ENCODE measurements at places on chromosomes 4 and X.

DNA sequence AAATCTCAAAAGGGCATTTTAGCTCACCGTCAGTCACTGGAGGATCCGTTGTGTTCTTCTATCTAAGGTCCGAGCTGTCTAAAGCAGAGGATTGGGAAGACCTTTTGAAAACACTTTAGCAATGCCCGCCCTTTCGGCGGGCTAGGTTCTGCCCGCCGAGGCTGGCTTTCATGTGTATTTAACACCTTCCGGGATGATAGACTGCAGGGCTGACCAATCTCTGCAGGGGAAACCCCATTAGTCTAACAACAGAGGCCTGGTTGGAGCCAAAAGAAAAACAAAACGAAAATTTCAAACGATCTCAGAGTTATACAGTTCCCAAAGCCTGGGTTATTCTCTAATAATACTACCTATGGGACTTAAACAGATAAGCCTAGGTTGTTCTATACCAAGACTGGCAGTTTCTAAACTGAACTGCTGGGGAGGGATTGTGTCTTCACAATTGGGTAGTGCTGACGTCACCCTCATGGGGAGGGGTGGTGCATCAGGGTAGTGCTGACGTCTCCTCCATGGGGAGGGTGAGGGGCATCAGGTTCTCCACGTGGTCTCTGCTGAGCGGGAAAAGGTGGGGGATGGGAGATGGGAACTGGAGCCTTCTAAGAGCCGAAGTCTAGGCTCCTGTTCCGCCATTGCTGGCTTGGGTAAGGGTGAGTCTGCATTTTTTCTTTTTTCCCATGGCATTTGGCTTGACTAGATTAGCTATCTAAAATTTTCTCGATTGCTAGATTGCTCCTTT is 14.8 kb upstream of the CUL4B start:
- no peak for DNase-seq

DNA sequence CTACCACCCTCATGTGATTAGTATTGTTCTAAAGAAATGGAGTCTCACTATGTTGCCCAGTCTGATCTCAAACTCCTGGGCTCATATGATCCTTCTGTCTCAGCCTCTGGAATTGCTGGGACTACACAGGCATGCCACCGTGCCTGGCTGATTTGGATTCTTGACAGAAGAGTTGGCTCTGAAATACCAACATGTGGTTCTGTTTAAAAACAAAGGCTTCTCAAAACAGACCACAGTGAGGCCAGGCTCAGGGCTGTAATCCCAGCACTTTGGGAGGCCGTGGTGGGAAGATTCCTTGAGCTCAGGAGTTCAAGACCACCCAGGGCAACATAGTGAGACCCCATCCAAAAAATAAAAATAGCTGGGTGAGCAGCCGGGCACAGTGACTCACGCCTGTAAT is 126.7 kb downstream of the DHRSX start:
- DNase-seq, result no peak

DNA sequence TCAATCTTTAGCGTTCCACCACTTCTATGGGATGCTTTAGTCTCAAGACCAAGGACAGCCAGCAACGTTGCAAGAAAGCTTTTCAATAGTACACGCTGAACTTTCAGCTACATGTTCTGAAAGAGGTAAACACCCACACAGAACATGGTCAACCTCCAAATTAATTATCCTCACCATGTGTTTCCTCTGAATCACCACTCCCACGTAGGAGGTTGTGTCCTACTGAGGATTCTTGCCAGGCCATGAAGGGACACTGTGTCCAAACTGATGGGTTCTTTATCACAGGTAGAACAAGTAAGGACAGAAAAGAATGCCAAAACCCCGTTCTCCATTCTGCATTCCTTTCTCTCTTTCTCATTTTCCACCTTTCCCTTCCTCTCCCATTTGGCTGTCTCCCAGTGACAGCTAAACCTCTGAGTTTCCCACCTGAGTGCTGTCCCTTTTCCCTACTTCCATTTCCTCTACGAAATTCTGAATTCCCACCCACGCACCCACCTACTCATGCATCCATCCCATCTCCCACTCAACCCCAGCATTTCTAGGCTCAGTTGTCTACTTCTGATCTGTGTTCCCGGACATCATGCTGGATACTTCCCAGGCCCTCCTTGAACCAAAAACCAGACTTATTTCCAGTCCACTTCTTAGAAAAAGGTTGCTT is 29.0 kb upstream of the GPM6B start:
- no peak for DNase-seq

GRCh38 chr4:186557486-186557885 is 2.1 kb upstream of the MTNR1A start:
- DNase-seq, result no peak

DNA sequence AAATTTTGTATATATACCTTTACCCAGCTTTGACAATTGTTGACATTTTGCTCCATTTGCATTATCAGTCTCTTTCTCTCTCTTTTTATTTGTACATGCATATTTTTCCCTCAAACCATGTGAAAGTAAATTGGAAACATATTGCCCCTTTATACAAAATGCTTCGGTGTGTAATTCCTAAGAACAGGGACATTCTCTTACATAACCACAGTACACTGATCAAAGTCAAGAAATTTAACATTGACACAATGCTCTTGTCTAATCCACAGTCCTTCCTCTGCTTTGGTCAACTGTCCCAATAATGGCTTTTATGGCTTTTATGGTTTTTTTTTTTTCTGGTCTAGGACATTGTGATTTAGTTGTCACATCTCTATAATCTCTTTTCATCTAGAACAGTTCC is 9.5 kb upstream of the SMS start:
- no peak for DNase-seq

GRCh38 chr4:67198727-67199126 is 346.6 kb downstream of the CENPC start:
- no peak for DNase-seq

GRCh38 chrX:48782795-48783194 is 3.6 kb upstream of the GATA1 start:
- no peak for DNase-seq

DNA sequence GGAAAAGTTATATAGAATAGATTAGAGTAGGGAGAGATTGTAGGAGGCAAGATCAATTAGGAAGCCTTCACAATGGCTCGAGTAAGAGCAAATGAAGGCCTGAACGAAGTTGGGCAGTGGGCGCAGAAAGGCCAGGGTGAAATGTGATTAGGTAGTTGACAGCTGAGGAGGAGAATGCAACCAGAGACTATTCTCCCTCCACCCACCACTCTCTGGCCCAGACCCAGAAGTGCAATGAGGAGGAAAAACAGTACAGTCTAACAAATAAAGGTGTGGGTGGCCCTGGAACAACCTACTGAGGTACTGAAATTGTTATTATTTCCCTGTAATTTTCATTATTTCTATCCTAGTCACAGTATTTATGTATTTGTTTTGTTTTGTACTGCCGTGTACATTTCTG is 176.7 kb downstream of the SLC39A8 start:
- no peak for DNase-seq

- no peak for DNase-seq
Observed at GRCh38 chr4:136935871-136936270, 596.4 kb downstream of the PCDH18 start.

GRCh38 chr4:34953145-34953799 is 1291.0 kb downstream of the ARAP2 start:
- DNase-seq, result no peak

- no peak for DNase-seq
Observed at GRCh38 chr4:1614854-1615595, 69.1 kb downstream of the FAM53A start.

DNA sequence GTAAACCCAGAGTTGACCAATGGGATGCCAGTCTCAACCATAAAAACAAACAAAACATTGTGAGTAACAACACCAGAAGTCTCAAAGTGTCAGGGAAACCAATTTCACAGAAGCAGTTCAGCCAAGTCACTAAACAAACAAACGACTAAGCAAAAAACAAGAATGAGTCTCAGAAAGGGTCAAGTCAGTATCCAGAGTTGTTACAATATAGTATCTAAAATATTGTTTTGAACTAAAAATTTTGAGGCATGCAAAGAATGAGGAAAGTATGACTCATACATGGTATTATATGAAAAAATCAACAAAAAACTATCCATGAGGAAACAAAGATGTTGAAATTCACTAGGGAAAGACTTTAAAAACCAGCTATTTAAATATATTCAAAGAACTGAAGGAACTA is 70.6 kb downstream of the AR start:
- DNase-seq, result no peak

DNA sequence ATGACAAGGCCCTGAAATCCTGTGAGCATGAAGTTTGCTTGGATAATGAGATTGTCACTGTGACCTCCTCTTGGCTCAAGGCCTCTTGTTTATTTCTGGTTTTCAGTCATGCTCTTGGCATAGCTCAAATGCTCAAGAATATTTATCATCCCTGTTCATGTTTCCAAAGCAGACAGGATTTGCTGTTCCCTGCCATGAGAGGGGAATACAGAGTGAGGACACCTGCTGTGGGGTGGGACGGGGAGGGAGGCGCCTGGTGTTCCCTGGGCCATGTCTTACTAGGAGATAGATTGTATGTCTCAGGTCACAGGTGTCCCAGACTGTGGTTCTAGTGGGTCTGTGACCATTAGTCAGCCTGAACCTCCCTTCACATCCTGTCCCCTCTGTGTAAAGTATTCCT is 34.9 kb upstream of the SH3RF1 start:
- no peak for DNase-seq

GRCh38 chrX:148185631-148186030 is 204.5 kb downstream of the FMR1NB start:
- DNase-seq, result no peak

DNA sequence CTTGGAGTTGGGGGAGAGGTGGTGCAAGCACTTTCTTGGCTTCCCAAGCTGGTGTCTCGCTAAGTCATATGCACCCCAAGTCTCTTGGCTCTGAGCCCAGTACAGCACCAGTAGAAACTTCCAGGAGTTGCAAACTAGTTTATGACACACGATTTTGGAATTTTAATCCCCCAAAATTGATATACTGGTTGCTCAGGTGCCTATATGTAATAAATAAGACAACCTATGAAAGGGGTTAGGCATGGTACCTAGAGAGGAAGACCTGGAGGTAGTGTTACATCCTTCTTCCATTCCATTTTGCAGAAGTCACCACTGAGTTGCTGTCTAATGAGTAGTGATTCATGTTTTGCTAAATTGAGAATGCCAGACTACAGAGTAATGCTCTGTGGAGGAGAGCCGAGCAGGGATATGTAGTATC is 4.3 kb upstream of the SLC4A4 start:
- DNase-seq, result no peak

GRCh38 chrX:11535156-11535919 is 130.4 kb downstream of the ARHGAP6 start:
- no peak for DNase-seq

DNA sequence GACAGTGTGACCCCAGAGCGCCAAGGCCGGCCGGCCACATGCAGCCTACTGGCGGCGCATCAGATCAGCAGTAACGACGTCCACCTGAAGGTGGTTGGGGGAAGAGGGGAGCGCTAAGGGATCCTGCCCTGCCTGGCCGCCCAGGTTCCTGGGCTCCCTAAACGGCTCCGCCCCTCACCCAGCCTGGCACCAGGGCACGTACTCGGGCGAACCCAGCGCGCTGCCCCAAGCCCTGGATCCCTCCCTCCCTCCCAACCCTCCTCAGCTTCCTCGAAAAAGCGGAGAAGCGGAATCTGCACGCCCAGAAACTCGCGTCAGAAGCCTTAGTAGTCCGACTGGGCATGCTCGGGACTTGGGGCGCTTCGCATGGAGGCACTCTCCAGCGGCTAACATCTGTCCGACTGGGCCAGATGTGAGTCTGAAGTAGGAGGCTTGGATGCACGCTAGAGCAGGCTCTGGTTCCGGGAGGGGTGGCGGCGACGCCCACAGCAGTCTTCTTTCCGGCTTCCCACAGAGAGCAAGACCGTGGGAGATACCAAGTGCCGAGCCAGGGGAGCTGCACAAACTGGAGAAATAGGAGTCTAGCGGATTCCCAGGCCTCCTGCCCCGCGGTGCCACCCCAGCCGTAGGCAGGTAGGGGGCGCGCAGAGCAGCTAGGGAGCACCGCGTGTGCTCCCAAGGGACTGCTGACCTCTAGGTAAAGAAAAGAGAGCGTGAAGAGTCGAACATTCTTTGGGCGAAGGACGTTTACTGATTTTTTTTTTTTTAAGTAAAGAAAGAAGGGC is 114.3 kb upstream of the TEX13C start:
- peak; percentile 83 for DNase-seq

DNA sequence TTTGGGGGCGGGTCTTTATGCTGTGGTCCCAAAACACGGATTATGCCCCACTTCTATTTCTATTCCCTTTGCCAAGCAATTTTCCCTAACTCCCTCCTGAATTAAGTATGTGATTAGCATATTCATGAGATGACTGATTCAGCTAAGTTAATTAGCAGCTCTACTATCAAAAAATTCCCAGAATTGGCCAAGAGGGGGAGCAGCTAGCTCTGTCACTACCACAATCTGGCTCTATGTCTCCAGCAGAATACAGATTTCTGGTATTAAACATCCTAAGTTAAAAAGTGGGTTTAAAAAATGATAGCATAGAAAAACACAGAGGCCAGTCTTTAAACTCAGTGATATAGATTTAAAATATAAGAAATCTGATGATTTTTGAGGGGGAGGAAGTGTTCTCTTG is 80.3 kb downstream of the GPC4 start:
- DNase-seq, result no peak

DNA sequence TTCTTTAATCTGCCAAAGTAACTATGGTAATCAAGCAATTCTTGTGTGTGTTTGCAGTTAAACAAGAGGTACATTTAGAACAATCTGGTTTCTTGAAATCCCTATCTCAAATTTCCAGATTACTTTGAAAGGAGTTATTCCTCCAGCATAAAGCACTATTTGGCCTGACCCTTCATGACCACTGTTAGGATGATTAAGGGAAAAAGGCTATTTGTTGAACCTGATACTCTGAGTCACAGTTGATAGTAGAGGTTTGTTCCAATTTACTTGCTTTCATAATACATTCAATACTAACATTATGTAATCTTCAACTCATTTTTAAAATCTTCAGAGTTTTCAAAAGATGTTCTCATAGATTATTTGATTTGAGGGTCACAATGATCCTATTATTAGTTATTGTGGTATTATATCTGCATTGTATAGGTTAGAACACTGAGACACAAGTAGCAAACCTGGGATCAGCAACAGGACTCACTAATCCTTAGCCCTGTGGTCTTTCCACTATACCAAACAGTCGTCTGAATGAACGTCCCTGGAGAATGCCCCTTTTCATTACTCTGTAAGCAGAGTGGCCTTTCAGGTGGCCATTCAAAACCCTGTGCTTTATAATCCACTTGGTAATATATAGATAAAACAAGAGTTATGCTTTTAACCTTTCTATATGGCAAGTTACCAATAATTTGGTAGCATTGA is 8.1 kb upstream of the NDST4 start:
- DNase-seq, result no peak

DNA sequence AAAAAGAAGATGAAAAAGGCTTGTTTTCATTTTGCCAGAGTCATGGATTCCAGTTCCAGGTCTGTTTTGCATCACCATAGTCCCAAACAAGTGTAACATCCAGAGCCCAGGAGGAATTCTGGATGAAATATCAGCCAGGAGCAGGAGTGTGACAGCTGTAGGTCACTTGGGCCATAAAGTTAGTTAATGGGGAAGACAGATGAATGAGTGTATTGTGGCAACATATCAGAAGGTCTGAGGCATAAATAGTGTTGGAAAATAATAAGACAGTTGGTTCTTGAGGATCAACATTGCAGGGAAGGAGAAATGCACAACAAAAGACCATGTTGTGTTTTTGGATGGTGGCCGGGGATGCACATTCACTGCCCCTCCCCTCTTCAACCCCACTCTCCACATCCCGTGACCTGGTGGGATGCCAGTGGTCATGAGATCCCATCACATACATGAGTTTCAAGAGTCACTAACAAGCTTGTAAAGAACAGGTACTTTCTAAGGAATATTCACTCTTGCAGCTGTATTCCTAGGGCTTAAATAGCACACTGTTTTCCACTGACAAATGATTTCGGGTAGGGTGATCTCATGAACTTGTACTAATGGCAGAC is 83.1 kb upstream of the IGFBP7 start:
- DNase-seq, result no peak

- no peak for DNase-seq
Observed at GRCh38 chr4:120704538-120704937, 218.0 kb downstream of the PRDM5 start.
